Activated T-cell treated with anti-CD3 and anti-CD28 coated beads for 48 hours (primary cell): ENCODE measurements at places on chromosomes 6 and 20.

- no peak for DNase-seq
Observed at GRCh38 chr6:32095338-32096086, 13.6 kb downstream of the TNXB start.

DNA sequence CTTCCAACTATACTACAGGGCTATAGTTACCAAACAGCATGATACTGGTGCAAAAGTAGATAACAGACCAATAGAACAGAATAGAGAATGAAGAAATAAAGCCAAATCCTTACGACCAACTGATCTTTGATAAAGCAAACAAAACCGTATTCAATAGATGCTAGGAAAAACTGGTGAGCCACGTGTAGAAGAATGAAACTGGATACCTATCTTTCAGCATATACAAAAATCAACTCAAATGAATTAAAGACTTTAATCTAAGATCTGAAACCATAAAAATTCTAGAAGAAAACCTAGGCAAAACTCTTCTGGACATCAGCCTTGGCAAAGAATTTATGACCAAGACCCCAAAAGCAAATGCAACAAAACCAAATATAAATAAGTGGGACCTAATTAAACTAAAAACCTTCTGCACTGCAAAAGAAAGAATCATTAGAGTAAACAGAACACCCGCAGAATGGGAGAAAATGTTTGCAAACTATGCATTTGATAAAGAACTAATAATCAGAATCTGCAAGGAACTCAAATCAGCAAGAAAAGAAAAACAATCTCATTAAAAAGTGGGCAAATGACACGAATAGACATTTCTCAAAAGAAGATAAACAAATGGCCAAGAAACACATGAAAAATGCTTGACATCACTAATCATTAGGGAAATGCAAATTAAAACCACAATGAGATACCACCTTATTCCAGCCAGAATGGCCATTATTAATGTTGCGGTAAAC lies 109.8 kb downstream of the TAF4 start:
- no peak for DNase-seq

- DNase-seq = no peak
Observed at GRCh38 chr6:108002365-108003221, 44.6 kb upstream of the SEC63 start.

DNA sequence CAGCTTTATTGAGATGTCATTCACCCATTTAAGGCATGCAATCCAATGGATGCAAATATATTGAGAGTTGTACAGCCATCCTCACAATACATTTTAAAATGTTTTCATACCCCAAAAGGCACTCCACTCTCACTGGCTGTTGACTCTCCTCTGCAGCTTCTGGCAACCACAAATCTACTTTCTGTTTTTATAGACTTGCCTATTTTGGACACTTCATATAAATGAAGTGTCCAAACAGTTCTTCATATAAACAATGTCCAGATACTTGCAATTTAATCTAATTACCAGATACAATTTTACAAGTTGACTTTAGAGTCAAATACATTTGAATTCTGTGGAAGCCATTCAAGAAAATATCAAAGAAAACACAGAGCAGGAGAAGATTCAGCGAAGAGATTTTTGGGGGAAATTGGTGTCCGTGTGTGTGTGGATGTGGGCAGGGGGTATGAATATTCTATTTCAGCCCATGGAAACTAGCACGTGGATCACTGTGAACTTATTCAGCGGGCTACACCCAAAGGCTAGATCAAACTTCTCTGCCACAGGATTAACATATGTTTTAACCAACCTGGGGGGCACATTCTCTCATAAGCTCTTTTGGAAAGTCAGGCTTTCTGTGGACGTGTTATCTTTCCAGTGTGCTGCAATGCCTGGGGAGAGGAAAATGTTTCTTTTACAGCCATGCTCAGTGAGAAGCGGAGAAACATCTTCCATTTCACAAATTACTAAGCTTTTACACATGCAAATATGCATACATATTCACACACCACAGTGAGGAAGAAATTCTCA lies 73.9 kb downstream of the PLG start:
- no peak for DNase-seq
